ENCODE measurements at places on chromosomes 12 and 14. TPM values are rescaled to one million over a fixed set of nuclear protein-coding genes. Genes with fewer than 3 reads are reported as not detected.

- no peak for DNase-seq
These were observed 55.3 kb downstream of the GALNT16 start for GRCh38 chr14:69315301-69315700.

GRCh38 chr14:93733631-93734030 lies 54.7 kb downstream of the PRIMA1 start:
- no peak for DNase-seq

- no peak for DNase-seq
These were observed 18.3 kb upstream of the ZFP36L1 start for GRCh38 chr14:68811171-68811570.

GRCh38 chr12:225012-225411 lies 11.1 kb upstream of the SLC6A12 start:
- DNase-seq = no peak

- no peak for DNase-seq
These were observed 42.6 kb downstream of the SAMD4A start for GRCh38 chr14:54609576-54609975.

- no peak for DNase-seq
These were observed 2.9 kb upstream of the FLRT2 start for GRCh38 chr14:85527006-85527405.

- no peak for DNase-seq
These were observed 5.0 kb downstream of the DAD1 start for GRCh38 chr14:22583994-22584393.

GRCh38 chr12:67757651-67758050 lies 109.1 kb downstream of the DYRK2 start:
- no peak for DNase-seq

GRCh38 chr12:75592086-75592485 lies 80.7 kb upstream of the KRR1 start:
- no peak for DNase-seq

GRCh38 chr14:79855789-79856188 lies 355.5 kb downstream of the DIO2 start:
- DNase-seq = no peak

DNA sequence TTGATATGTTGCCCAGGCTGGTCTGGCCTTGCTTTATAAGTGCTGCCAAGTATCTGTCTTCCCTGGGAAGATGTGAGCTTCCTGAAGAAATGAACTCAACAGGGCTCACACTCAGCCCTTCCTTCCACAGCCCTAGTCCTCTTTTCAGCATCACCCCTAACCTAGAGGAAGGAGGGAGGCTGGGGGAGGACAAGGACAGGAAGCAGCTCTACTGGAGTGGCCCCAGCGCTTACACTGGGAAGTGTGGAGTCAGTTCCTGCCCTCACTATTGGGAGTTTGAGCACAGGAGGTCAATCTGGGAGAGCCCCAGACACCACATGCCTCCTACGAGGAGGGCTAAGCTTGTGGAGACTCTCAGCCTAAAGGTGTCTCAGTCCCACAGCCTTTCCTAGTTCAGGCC lies 16.8 kb downstream of the GALNT6 start:
- no peak for DNase-seq

Gene SPTB
- 3.1 TPM for total RNA-seq

Gene GALC
- 31.3 TPM for total RNA-seq

DNA sequence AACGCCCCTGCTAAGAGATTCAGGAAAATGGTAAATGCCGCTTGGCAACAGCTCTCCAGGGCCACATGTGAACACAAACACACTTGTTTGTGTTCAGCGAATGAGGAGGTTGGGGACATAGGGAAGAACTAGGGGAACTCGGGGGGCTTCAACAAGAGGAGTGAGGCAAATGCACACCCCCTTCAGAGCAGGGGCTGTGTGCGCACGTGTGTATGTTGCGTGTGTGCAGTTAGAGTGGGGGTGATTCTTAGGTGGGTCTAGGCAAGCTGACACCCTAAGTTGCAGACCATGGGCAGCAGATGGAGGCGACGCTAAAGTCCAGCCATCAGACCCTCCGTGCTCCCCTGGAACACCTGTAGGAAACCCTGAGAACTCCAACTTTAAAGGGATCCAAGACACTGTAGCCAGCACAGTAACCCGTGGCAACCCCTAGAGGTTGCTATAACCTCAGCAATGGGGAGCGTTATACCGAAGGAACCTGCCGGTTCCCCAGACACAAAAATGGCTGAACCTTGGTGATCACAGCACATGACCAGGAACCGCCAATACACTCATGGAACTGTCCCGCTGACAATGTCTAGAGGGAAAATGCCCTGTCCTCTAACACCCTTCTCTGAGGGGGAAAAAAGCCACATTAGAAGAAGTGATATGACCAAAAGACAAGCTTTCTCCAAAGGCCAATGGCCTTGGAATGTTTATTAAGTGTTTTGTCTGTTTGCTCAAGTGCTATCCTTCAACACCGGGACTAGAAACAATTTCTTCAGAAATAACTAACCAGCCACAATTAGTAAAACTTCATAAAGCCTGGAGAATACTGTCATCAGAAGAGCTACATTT lies 86.5 kb upstream of the CEP83 start:
- DNase-seq = peak; percentile 48

DNA sequence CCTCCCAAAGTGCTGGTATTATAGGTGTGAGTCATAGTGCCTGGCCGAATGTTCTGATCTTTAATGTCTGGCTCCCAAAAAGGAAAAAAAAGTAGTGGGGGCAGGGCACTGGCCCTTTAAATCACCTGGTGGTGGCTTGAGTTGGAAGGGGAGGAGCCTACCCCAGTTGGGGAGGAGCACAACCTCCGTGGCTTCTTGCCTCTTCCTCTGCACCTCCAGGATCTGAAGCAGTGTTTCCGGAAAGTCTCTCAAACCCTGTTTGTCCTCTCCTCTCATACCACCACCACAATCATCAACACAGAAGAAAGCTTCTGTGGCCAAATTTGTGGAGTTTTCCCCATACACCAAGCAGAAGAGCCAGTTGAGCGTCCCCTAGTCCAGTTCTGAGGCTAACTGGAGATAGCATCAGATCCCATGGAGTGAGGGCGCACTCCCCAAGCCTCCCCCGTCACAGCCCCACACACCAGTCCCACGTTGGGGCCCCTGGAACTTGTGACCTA lies 24.3 kb upstream of the RCOR1 start:
- no peak for DNase-seq

DNA sequence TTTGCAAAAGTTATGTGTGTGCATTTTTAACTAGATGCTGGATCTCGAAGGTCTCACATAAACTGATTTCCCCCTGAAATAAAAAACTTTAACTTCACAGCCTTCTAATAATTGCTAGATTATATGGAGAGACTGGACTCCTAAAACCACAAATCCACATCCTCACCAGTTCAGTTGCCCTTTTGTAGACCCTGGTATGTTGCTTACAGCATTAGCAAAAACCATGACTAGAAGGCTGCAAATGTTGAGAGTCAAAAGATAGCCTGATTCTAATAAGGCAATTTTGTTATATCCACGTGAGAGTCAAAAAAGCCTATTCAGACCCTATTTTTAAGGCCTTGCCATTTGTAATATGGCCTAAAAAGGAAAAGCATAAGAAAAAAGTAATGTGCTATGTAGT lies 37.4 kb downstream of the RASSF8 start:
- DNase-seq = no peak

GRCh38 chr14:59465316-59466135 lies at the start of gene GPR135:
TSS of gene GPR135 (minus strand) at chr14:59465380. CDS start at chr14:59465226, 154 bp downstream.
- DNase-seq = peak; percentile 30

GRCh38 chr12:108747563-108747962 lies 16.2 kb upstream of the CORO1C start:
- no peak for DNase-seq

Gene HOXC4
- 0.89 TPM for total RNA-seq

GRCh38 chr12:47832263-47832933 lies 12.7 kb upstream of the HDAC7 start:
- no peak for DNase-seq

DNA sequence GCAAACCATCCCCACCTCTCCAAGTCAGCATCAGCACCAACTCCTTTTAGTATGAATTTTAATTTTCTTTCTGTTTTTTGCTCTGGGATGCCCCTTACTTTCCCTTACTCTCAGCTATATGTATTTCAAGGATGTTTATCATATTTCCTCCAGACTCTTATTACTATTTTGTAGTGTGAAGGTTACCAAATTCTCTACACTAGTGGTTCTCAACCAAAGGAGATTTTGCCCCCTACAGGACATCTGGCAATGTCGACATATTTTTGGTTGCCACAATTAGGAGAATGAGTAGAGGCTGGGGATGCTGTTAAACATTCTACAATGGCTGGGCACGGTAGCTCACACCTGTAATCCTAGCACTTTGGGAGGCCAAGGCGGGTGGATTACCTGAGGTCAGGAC lies 29.1 kb upstream of the SOS2 start:
- DNase-seq = no peak

Gene CCDC88C
- 78.5 TPM for total RNA-seq

- DNase-seq = no peak
These were observed 10.7 kb upstream of the TMBIM6 start for GRCh38 chr12:49730568-49731101.

DNA sequence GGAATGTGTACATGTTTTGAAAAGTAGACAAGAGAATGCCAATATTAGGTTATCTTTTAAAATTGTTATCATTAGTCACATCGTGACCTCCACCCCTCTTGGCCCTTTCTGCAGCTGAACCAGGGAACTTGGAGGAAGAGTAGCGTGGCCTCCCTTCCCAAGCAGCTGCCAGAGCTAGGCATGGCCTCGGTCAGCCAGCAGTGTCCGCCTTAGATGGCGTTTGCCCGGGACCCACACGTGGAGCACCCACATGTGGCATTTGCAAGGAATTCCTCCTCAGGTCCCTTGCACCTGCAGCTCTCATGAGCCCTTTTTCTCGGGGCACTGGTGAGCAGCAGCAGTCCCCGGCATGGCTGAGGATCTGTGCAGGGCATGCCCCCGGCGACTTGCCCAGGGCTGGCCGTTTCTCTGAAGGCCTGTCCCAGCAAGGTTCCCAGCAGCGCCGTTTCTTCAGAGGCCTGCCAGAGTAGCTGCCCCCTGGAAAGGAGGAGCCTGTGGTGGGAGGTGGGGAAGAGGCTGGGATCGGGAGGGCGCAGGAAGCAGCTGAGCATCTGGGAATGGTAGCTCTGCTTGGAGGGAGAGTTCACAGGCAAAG lies 10.8 kb downstream of the JDP2 start:
- DNase-seq = no peak

- no peak for DNase-seq
These were observed 184.0 kb downstream of the CAND1 start for GRCh38 chr12:67453191-67453590.

- no peak for DNase-seq
These were observed 407.5 kb downstream of the MED13L start for GRCh38 chr12:115870021-115870420.

- no peak for DNase-seq
These were observed 19.9 kb upstream of the MSI1 start for GRCh38 chr12:120388691-120389481.

Gene RBM25
- total RNA-seq = 49.3 TPM
